ENCODE measurements at places on chromosomes 12 and 14.
A peak's percentile ranks its signal among the peaks of the same experiment; 100 is the strongest.

DNA sequence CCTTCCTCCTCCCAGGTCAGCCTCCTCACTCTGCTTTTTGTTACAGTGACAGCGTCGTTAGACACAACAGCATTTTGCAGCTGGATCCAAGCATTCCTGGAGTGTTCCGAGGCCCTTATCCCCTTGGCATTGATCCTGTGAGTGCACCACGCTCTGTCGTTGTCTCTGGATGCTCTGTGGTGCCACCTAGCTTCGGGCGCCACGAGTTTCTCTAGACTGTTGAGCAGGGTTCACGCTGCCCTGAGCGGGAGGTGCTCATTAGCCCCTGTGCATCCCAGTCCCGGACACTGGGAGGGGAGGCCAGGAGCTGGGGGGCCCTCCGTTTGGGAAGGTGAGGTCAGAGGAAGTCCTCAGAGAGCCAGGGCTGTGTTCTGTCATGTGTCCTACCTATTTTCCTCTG, 17.3 kb upstream of the DNAH10 start:
- DNase-seq: no peak

- no peak for DNase-seq
These were observed 202.8 kb upstream of the STXBP6 start for GRCh38 chr14:25252793-25253192.

DNA sequence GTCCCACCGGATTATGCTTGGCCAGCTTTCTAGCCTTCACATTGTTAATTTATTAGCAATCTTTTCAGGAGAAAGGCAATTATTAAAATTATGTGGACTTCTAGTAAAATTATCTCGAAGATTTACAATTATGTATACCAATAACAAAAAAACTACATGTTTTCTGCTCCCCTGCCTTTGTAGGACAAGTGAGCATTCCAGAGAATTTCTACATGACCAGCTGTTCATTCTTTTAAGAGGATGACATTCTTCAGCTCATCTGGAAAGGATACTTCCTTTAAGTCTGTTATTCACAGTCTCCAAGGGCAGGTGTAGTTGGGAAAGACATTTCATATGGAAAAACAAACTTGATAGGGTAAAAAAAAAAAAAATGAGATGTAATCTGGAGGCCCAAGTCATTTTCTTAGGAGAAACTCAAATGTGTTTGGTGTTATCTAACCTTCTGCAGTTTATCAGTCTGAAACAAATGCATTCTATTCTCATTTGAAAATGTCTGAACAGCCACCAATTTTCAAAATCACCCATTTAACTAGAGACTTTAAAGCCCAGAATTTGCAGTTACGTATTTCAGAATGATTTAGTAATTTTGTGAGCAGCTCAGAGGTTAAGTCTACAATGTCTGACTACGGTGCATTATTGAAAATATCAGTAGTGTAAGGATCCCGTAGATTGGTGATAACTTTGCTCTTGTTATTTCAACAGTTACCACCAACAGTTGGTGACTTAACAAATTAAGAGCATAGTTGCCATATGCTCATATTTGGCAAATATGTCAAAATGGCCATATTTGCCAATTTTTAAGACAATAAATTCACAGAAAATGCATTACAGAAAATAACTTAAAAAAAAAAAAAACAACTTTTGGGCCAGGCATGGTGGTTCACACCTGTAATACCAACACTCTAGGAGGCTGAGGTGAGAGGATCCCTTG, 1.8 kb upstream of the PHLDA1 start:
- DNase-seq: no peak

DNA sequence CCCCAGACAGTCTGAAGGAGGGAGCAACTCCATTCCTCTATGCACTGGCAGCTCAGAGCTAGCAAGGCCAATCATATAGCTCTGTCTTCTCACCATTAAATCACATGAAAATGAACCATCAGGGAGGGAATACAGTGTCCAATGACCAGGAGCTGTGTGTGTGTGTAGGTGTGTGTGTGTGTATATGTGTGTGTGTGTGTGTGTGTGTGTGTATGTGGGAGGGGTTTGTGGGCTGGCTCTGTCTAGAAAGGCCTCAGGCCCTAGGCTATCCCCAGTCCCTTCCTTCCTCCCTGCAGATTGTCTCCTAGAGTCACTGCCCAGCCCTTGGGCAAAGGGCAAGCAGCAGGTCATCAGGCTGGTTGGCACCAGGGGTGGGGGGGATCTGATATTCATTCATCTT, 5.7 kb upstream of the SUSD6 start:
- no peak for DNase-seq

DNA sequence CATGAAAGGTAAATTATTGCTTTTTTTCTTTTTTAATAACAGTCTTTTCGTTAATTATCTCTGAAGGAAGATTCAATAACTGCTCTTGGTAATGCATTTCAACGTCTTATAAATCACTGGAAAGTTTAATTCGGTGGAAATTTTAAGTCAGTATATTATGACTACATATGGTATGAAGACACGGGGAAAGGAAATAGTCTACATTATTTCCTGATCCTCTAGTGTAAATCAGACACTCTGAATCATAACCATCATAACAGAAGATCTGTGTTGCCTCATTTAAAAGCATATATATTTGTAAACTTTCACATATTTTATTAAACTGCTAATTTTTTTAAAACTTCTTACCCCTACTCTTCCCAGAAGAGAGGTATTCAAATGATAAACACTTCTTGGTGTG, 53.7 kb downstream of the EFCAB11 start:
- no peak for DNase-seq

DNA sequence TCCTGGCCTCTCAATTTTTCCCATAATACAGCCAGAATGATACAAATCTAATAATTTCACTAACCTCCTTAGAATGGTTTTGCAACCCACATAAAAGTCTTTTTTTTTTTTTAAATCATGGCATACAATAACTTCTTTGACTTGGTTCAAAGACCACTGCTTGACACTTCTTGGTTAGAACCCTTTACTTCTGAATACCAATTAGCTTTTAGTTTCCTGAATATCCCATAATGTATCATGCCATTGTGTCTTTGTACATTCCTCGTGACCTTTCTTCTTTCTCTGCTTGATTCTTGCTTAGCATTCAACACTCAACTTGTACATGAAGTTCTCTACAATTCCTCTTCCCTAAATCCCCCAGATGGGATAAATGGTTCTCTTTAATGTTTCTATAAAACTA, 19.3 kb downstream of the KLHL28 start:
- DNase-seq: no peak

DNA sequence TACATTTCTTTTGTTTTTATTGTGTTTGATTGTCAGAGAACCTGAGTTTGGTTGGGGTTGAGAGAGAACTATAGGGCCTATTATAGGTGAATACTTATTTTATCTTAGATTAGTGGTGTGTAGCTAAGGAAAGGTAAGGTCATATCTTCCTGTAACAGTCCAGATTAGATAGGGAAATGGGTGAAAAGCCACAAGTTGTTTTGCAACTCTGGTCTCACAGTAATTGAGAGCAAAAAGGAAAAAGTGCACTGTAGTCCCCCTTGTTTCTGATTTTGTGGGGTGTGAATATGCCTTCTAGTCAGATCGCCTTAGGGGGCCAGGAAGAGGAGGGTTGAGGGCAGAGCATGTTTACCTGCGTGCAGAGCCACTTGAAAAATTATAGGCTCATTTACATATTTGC, 8.9 kb downstream of the MSRB3 start:
- no peak for DNase-seq

GRCh38 chr12:76909290-76909689, 30.5 kb upstream of the CSRP2 start:
- no peak for DNase-seq

DNA sequence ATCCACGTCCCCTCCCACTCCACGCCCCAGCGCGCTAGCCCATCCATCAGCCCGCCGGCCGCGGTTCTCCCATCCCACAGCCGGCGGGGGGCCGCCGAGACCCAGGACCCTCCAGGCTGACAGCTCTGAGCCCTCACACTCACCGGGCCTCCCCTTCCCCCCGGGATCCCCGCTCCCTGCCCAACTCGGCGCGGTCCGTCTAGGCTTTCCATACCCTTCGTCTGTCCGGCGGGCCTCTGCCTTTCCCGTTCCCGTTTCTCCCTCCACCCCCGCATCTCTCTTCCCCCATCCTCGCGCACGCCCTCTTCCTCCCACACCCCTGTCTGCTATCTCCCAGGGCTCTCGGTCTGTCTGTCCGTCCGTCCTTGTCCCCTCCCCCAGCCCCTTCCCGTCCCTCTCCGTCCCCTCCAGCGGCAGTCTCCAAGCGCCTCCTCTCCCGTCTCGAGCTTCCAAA, 726 bp downstream of the ZFHX2 start:
- no peak for DNase-seq

- DNase-seq: no peak
These were observed 717 bp downstream of the PKP2 start for GRCh38 chr12:32895688-32896431.

DNA sequence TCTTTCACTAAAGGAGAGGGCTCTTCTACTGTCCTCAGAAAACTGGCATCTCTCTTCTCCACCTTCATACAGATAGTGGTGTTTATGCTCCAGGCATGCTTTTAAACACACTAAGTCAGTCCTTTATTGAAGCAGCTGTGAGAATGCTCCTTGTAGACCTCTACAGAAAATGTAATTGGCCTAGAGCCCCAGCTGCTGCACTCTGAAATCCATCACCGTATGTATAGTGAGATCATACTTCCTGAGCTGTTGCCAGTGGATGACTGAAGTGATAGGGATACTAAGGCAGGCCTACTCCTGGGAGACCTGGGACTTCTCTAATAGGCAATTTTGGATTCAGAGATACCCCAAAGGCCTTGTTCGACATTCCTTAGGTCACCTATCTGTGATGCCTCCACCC, 535.4 kb downstream of the RPS29 start:
- DNase-seq: no peak

GRCh38 chr14:90235179-90235976, 21.0 kb upstream of the PSMC1 start:
- DNase-seq: peak; percentile 75

GRCh38 chr14:102000902-102001301, 36.5 kb downstream of the DYNC1H1 start:
- no peak for DNase-seq

DNA sequence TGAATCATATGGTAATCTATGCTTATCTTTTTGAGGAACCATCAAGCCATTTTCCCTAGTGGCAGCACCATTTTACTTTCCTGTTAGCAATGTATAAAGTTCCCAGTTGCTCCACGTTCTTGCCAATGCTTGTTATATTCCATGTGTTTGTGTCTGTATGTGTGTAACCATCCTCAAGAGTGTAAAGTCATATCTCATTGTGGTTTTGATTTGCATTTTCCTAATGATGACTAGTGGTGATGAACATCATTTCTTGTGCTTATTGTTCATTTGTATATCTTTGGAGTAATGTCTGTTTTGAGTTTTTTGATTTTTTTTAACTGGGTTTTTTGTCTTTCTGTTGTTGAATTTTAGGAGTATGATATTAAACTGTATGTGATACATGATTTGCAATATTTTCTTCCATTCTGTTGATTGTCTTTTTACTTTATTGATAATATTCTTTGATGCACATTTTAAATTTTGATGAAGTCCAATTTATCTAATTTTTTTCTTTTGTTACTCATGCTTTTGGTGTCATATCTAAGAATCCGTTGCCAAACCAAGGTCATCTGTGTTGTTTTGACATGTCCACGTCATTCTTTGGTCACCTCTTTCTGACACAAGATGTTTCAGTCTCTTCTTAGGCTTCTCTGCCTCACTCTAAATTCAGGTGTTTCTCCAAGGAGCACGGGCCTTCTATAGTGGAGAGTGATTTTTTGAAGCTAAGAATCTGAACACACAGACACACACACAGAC, 36.1 kb downstream of the PPHLN1 start:
- DNase-seq: no peak

DNA sequence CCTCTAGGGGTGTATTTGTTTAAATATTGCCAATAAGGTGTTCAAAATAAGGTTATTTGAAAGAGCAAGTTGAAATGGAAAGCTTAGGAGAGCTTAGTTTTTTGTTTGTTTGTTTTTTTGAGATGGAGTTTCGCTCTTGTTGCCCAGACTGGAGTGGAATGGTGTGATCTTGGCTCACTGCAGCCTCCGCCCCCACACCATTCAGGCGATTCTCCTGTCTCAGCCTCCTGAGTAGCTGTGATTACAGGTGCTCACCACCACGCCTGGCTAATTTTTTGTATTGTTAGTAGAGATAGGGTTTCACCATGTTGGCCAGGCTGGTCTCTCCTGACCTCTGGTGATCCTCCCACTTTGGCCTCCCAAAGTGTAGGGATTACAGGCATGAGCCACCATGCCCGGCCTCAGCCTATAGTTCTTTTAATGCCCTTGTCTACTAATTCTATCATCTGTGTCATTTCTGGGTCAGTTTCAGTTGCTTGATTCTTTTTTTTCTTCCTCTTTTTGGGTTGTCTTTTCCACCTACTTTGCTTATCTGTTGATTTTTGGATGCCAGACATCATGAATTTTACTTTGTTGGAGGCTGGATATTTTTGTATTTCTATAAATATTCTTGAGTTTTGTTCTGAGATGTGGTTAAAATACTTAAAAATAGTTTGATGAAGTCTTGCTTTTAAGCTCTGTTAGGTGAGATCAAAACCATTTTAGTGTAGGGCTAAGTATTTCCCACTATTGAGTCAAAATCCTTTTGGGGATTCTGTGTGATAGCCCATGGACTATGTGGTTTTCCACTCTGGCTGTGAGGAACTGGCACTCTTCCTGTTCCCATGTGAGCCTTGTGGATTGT, 18.7 kb downstream of the RCOR1 start:
- DNase-seq: peak; percentile 58

DNA sequence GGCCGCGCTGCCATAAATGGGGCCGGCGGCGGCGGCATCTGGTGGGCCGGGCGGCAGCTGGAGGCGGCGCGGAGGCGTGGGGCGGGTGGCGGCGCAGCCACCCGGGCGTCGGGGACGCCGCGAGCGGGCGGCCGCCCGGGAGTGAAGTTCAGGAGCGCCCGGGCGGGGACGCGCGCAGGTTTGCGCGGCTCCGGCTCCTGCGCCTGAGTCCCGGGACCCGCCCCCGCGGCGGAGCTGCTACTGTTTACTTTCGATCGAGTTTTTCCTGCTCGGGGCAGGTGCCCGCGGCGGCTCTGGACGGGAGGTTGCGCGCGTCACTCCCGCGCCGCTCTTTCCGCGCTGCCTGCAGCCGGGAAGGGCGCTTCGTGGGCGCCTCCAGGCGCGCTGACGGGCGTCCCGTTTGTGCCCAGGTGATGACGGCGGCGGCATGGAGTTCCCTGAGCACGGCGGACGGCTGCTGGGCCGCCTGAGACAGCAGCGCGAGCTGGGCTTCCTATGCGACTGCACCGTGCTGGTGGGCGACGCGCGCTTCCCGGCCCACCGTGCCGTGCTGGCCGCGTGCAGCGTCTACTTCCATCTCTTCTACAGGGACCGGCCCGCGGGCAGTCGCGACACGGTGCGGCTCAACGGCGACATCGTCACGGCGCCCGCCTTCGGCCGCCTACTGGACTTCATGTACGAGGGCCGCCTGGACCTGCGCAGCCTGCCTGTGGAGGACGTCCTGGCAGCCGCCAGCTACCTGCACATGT, at the start of gene ZBTB42:
Gene ZBTB42, plus strand, starts transcription at position 331 of the 749 bp plus-strand sequence. Its CDS starts 97 bp downstream, at position 428.
- no peak for DNase-seq
